Adrenal gland (tissue), 19 donors: ENCODE measurements at places on chromosomes 2 and 18. TPM values are rescaled to one million over a fixed set of nuclear protein-coding genes. Genes with fewer than 3 reads are reported as not detected.
A peak's percentile ranks its signal among the peaks of the same experiment; 100 is the strongest.

ARHGEF33 gene
- total RNA-seq, result 0.49 TPM

DNA sequence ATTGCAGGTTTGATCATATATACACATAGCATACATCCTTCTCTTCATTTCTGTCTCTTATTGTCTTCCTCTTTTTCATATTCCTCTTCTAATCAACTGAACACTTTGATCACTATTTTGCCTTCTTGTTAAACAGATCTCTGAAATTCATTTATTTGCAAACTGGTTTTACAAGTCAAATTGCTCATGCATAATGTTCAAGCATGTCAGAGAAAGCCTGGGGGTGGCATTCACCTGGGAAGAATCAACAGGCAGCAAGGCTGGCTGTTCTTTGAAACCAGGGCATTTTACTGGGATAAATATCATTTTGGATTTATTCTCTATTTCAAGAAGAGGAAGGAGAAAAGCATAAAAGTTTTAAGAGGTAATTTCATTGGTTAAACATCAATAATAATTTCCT is 66.9 kb upstream of the LRATD1 start:
- H3K4me1 ChIP-seq, result no peaks in the 10 kb centered on the region
- H3K27ac ChIP-seq, result no peak overlapping the region
- no peak for DNase-seq
- no peaks in the 10 kb centered on the region for H3K27me3 ChIP-seq
- H3K36me3 ChIP-seq, result no peaks in the 10 kb centered on the region

ZFP36L2 gene
- total RNA-seq, result 46.2 TPM

- no peaks in the 10 kb centered on the region for H3K36me3 ChIP-seq
- H3K27ac ChIP-seq, result no peak overlapping the region
- no peak overlapping the region for H3K4me3 ChIP-seq
- no peaks in the 10 kb centered on the region for H3K27me3 ChIP-seq
- DNase-seq, result no peak
Measured at GRCh38 chr18:4333043-4333442, 122.1 kb downstream of the DLGAP1 start.

OXER1 gene
- total RNA-seq, result 1.5 TPM

SCYGR4 gene
- not detected for total RNA-seq

AQP4 gene
- total RNA-seq, result 0.11 TPM

SLC23A3 gene
- total RNA-seq, result 0.21 TPM

- peak overlapping the region; percentile 97 for H3K27ac ChIP-seq
- no peaks in the 10 kb centered on the region for H3K27me3 ChIP-seq
- H3K4me1 ChIP-seq, result peaks cover 25% of the 10 kb centered on the region
- peak overlapping the region; percentile 5 for H3K4me3 ChIP-seq
- H3K36me3 ChIP-seq, result no peaks in the 10 kb centered on the region
Measured at GRCh38 chr18:21741562-21742314, 1.1 kb downstream of the MIB1 start.

- peaks cover 12% of the 10 kb centered on the region for H3K4me1 ChIP-seq
- DNase-seq, result no peak
- H3K27me3 ChIP-seq, result no peaks in the 10 kb centered on the region
Measured at GRCh38 chr2:109378682-109379081, 235.1 kb downstream of the SEPTIN10 start.

SCG2 gene
- total RNA-seq, result 2.8 TPM
